Esophagus squamous epithelium (tissue), 5 donors: ENCODE measurements at places on chromosomes 2 and 18.

- DNase-seq = no peak
These were observed 163.8 kb upstream of the STK17B start for GRCh38 chr2:196335221-196335634.

DNA sequence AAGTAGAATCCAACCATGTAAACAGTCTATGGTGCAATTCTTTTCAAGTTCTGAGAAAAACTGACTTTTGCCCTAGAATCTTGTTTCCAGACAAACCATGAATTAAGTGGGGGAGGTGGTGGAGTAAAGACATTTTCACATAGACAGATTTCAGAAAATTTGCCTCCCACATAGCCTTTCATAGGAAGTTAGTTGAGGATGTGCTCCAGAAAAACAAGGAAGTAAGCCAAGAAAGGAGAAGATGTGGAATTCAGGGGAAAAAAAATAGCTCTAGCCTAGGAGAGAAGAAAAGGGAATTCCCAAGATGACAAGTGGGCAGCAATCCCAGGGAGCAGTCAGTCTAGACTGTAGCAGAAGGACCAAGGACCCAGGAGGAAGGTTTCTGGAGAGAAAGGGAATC, 17.4 kb downstream of the RUFY4 start:
- DNase-seq = no peak

DNA sequence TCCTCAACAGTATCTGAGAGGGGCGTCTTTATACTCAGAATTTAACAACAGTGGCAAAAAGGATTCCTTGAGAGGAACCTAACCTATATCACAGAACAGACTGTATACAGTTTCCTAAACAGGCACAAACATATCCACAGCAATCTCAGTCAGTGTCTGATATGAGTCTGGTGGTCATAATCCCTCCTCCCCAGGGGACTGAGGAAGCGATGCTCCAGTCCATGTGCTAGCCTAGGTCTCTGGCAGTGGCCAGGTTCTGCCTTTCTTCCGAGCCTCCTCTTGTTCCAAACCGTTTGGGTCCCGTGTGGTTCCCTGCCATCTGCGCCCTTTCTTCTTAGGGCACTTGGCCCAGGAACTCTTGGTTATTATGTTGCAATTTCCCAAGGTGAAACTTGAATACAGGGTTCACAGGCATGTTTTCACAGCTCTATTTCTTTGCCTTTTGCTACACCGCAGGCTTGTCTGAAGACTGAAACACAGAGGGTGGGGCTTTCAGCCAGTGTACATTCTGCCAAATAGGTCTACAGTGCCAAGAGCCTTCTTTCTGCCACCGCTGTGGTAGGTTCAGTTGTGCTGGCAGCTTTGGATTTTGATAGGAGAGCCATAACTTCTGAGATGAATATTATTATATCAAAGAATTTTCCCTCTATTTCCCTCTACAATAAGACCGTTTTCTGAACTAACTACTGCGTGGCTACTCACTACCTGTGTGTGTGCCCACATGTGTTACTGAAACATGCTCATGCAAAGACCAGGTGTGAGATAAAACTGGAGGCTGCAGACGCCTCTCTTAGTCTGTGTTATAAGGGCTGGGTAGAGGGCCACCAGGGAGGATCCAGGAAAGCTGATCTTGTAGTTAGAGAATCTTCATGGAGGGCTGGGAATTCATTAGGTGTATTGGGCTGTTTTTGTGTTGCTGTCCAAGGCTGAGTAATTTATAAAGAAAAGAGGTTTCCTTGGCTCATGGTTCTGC, 75.0 kb upstream of the HAAO start:
- DNase-seq = no peak

DNA sequence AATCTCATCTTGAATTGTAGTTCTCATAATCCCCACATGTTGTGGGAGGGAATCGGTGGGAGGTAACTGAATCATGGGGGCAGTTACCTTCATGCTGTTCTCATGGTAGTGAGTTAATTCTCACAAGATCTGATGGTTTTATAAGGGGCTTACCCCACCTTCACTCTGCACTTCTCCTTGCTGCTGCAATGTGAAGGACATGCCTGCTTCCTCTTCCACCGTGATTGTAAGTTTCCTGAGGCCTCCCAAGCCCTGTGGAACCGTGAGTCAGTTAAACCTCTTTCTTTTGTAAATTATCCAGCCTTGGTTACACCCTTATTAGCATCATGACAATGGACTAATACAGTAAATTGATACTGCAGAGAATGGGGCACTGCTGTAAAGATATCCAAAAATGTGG, 57.9 kb downstream of the SCN7A start:
- DNase-seq = no peak

- no peak for DNase-seq
These were observed 9.1 kb upstream of the FAM124B start for GRCh38 chr2:224410946-224411561.

DNA sequence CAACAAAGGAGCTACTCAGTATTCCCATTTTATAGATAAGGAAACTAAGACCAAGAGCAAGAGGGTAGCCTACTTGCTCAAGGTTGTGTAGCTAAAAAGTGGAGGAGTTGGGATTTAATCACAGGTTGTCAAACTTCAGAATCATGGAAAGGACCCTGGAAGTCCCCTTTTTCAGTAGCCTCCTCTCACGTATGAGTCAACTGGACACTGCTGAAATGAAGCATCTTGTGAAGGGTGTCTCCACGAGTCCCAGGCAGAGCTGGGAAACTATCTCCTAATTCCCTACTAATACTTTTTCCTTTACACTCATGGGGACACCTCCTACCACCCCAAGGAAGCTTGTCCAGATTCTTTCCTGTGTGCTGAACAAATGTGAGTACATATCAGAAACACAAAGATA, 155.8 kb downstream of the RHBDD1 start:
- no peak for DNase-seq

- DNase-seq = no peak
These were observed 157.9 kb upstream of the DDX18 start for GRCh38 chr2:117656546-117656945.

DNA sequence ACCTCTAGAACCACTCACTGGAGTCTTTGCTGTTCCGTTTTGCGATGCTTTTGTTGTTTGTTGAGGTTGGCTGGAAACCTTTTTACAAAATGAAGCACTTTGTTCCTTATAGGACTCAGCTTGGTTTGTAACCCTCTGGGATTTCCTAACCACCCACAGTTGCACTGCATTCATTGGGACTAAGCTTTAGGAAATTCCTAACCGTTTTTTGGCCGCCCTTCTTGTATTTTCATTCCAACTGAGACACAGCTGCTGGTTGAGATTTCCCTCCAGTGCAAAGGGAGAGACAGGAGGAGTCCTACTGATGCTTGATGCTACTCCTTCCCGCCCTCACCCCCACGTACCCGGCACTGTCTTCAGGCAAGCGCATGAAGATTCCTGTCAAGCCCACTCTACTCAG, 6.1 kb upstream of the DIPK1C start:
- DNase-seq = no peak

- DNase-seq = no peak
These were observed 27.2 kb upstream of the FHL2 start for GRCh38 chr2:105425936-105426625.
